ENCODE measurements at places on chromosomes 5 and 9. TPM values are rescaled to one million over a fixed set of nuclear protein-coding genes. Genes with fewer than 3 reads are reported as not detected.

DNA sequence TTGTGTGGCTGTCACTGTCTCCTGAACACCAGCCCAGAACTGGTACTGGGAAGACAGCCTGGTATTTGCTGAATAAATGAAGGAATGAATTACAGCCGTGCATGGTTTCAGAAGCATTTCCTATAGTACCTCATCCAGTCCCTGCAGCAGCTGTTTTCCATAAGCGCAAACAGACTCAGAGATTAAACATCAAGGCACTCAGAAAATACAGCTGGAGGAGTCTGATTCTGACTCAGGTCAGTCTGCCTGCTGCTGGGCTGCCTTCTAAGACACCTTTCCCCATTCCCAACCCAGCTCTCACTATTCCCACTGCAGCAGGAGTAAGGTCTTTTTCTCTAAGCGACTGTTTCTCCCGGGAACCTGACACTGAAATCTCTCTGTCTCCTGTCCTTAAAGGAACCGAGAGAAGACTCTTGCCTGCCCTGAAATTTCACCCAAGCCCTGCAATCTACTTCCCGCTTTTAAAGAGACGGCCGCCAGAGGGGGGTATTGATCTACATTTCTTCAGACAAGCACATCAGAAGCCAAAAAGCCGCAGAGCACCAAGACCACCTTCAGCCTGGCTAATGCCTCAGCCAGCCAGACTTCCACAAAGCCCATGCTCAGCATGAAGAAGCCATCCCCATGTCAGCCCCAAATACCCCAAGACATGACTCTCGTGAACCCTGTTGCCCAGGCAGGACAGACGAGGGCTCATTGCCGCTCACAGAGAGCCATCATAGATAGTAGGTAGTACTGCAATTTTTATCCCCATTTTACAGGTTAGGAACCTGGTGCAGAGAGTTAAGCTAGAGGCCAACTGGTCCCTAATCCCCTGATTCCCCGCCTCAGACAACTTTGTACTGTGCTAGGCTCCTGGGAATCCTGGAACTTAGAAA is 5.4 kb upstream of the FOXI1 start:
- no peak overlapping the region for H3K27ac ChIP-seq
- peak; percentile 63 for DNase-seq
- peaks cover 4% of the 10 kb centered on the region for H3K4me1 ChIP-seq
- H3K27me3 ChIP-seq = peaks cover 11% of the 10 kb centered on the region

The LRRTM2 gene
- total RNA-seq = 0.06 TPM

DNA sequence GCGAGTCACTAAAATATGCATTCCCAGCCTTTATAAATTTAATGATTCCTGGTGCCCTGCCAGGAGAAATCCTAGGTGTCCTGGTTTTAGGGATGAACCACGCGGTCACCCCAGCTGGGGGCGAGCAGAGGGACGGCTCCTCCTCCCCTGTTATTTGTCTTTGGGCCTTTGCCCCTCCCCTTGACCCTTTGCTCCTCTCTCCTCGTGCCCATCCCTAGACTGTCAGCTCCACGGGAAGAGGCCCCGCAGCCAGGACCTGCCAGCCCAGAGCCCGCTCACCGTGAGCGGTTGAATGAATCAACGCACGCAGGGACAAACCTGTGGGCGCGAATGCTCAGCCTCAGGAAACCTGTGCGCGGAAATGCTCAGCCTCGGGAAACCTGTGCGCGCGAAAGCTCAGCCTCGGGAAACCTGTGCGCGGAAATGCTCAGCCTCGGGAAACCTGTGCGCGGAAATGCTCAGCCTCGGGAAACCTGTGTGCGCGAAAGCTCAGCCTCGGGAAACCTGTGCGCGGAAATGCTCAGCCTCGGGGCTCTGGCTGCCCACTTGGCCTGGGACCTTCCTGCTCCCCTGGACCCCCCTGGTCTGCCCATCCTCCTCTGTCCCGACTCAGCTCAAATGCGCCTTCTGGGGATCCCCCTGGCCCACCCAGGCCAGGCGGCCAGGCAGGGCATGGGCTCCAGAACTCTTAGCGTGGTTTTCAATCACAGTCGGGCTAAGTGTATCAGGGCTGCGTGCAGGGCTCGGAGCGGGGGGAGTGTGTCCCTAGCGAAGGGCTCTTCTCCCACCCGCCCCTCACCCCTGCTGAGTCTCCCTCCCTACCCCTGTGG is 140.5 kb upstream of the COL5A1 start:
- peak; percentile 17 for DNase-seq
- H3K4me3 ChIP-seq = no peak overlapping the region
- peaks cover 16% of the 10 kb centered on the region for H3K27me3 ChIP-seq
- no peaks in the 10 kb centered on the region for H3K36me3 ChIP-seq

GRCh38 chr9:101999441-101999840 is 261.0 kb upstream of the GRIN3A start:
- H3K27ac ChIP-seq = no peak overlapping the region
- H3K27me3 ChIP-seq = no peaks in the 10 kb centered on the region
- H3K4me1 ChIP-seq = no peaks in the 10 kb centered on the region

GRCh38 chr5:168299372-168299771 is 7.9 kb downstream of the WWC1 start:
- no peak for DNase-seq
- H3K27ac ChIP-seq = no peak overlapping the region
- H3K4me1 ChIP-seq = no peaks in the 10 kb centered on the region
- no peak overlapping the region for H3K4me3 ChIP-seq
- no peaks in the 10 kb centered on the region for H3K36me3 ChIP-seq

DNA sequence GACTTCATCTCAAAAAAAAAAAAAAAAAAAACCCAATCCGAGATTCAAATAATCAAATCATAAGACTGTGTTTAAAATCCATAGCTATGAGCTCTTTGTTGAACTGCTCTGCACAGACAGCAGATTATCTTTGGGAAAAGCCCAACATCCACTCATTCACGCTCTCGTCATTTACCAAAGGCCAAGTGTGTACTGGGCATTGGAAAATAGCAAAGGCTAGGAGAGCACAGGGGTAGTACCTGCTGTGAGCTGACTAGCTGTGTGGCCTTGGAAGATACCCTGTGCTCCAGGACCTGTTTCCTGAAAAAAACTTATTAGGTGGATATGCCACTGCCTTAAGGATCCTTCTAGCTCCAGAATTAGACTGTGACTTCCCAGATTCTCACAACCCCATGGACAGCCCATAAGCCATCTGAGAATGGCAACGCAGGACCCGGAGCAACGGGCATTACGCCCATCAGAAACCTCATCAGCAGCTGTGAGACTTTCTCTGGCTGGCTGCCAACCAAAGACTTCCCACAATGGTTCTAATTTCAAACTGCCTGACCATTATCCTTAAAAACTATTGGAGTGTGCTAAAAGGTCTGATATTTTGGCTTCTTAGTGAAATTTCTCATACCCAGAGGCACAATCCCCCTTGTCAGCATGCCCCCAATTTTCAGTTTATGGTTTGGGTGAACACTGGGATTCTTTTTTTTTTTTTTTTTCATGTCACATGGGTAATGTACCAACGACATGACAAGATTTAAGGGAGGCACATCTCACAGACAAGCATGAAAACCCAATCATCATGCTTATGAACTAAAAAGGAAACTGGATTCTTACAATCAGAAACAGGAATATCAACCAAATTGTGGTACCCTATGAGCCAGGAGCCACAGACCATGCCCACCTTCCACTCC is 16.8 kb downstream of the SERINC5 start:
- H3K27ac ChIP-seq = peak overlapping the region; percentile 51
- no peaks in the 10 kb centered on the region for H3K27me3 ChIP-seq
- H3K4me1 ChIP-seq = peaks cover 42% of the 10 kb centered on the region
- DNase-seq = no peak
- H3K36me3 ChIP-seq = peaks cover 74% of the 10 kb centered on the region
- peak overlapping the region; percentile 20 for H3K4me3 ChIP-seq

GRCh38 chr5:463952-464351 is 21.0 kb downstream of the EXOC3 start:
- peak; percentile 58 for DNase-seq
- H3K27ac ChIP-seq = peak overlapping the region; percentile 88
- peak overlapping the region; percentile 31 for H3K4me3 ChIP-seq
- H3K27me3 ChIP-seq = no peaks in the 10 kb centered on the region
- H3K4me1 ChIP-seq = peaks cover 24% of the 10 kb centered on the region

DNA sequence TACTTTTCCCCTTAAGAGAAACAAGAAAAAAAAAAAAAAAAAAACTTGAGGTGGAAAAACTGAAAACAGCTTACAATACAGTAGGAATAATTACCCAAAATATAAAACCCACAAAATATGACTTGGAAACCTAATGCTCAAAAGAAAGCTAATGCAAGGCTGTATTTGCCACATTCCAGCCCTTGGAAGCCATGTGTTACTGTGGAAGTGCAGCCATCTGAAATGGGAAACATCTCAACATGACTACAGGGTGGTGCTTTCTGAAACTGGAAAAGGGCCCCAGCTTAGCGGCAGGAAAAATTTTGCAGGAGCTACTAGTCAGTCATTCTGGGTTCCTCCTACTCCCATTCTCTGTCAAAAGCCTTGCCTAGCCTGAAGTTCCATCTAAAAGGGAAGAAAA is 20.4 kb downstream of the CDK5RAP2 start:
- DNase-seq = no peak
- H3K4me3 ChIP-seq = no peak overlapping the region
- H3K27ac ChIP-seq = no peak overlapping the region
- H3K36me3 ChIP-seq = peaks cover 45% of the 10 kb centered on the region
- H3K27me3 ChIP-seq = no peaks in the 10 kb centered on the region
- H3K4me1 ChIP-seq = peaks cover 2% of the 10 kb centered on the region

The CMBL gene
- 2.8 TPM for total RNA-seq

- no peaks in the 10 kb centered on the region for H3K4me1 ChIP-seq
- no peaks in the 10 kb centered on the region for H3K36me3 ChIP-seq
- no peak for DNase-seq
- H3K27ac ChIP-seq = no peak overlapping the region
Observed at GRCh38 chr5:32677023-32677422, 34.1 kb upstream of the NPR3 start.

The BARHL1 gene
- not detected for total RNA-seq

The OBP2B gene
- not detected for total RNA-seq

DNA sequence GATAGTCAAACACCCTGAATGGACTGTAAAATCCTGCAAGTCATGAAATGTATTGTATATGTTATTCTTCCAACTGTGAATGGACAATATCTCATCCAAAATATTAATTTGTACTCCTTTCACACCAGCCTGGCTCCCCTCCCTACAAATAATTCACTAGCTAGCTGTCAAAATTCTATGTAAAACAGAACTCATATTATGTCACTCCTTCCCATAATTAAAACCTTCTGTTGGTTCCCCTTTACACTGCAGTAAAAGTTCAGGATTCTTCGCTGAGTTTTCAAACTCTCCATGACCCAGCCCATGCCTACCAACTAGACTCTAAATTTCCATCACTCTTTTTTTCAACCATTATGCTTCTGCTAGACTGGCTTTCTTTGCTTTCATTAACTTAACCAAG is 857.1 kb downstream of the TAF11L14 start:
- H3K4me1 ChIP-seq = no peaks in the 10 kb centered on the region
- no peak overlapping the region for H3K4me3 ChIP-seq
- H3K27me3 ChIP-seq = no peaks in the 10 kb centered on the region
- no peaks in the 10 kb centered on the region for H3K36me3 ChIP-seq
- H3K27ac ChIP-seq = no peak overlapping the region
- DNase-seq = no peak

DNA sequence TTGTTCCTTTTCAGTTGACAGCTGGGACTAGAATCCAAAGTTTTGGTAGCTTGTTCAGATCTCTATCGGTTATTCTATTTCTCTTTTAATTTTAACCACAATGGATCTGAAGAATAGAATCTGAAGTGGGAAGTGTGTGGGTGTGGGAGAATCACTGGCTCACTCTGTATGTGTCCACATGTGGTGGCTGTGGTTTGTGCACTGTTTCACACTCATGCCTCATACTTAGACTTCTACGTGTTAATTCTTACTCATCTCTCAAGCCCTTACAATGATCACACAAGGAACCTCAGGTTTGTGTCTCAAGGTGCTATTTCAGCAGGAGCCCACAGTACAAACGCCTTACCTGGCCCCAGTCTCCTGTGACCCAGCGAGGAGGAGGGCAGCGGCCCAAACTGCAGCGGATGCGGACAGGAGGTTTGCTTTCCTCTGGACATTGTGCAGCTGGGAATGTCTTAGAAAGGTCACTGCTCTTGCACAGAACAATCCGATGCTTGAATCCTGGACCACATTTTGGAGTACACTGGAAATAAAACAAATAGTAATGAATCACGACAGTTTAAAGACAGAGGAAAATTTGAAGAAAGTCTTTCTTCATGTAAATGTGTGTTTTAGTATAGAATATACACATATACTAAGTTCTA is 309.1 kb downstream of the ADAMTS6 start:
- H3K27me3 ChIP-seq = no peaks in the 10 kb centered on the region
- H3K4me3 ChIP-seq = no peak overlapping the region
- H3K27ac ChIP-seq = no peak overlapping the region
- DNase-seq = no peak
- H3K4me1 ChIP-seq = peaks cover 4% of the 10 kb centered on the region

The CAVIN4 gene
- total RNA-seq = 0.23 TPM

- no peak overlapping the region for H3K4me3 ChIP-seq
- peaks cover 30% of the 10 kb centered on the region for H3K4me1 ChIP-seq
Observed at GRCh38 chr9:33443047-33443446, 4.3 kb downstream of the AQP3 start.

GRCh38 chr9:6711403-6711802 is 46.4 kb upstream of the KDM4C start:
- H3K4me3 ChIP-seq = no peak overlapping the region
- DNase-seq = no peak
- H3K27ac ChIP-seq = no peak overlapping the region
- H3K4me1 ChIP-seq = peaks cover 4% of the 10 kb centered on the region
- H3K27me3 ChIP-seq = no peaks in the 10 kb centered on the region

The RANBP17 gene
- total RNA-seq = 0.53 TPM

The PDE8B gene
- total RNA-seq = 0.19 TPM

The PRLR gene
- total RNA-seq = not detected

DNA sequence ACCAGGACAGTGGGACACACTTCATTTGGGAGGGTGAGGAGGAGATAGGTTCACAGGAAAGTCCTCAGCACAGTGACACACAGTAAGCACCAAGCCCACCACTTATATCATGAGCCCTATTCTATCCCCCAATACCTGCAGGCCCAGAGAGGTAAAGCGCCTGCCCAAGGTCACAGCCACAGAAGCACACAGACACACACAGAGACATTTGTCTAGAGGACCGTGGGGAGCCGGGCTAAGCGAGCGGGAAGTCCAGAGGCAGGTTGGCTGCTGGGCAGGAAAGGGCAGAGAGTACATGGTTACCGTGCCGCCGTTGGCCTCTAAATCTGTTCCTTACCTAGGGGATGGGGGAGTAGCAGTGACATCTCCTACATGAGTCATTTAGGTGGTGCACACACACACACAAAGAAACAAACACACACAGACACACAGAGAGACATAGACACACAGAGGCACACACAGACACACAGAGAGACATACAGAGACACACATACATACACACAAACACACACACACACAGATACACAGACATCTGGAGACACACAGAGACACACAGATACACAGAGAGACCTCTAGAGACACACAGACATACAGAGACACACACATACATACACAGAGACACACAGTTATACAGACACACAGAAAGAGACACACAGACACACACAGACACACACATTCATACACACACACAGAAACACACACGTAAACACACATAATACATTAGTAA is 15.9 kb upstream of the DUSP1 start:
- no peak overlapping the region for H3K27ac ChIP-seq
- DNase-seq = no peak
- no peaks in the 10 kb centered on the region for H3K36me3 ChIP-seq
- no peaks in the 10 kb centered on the region for H3K27me3 ChIP-seq

All from activated naive CD8-positive, alpha-beta T cell treated with anti-CD3 and anti-CD28 coated beads, Interleukin-2, amount 10 ng/mL, durations not matched to agents 7 days and 5 days (primary cell).